ENCODE measurements at places on chromosomes 3 and 15. TPM values are rescaled to one million over a fixed set of nuclear protein-coding genes. Genes with fewer than 3 reads are reported as not detected.

DNA sequence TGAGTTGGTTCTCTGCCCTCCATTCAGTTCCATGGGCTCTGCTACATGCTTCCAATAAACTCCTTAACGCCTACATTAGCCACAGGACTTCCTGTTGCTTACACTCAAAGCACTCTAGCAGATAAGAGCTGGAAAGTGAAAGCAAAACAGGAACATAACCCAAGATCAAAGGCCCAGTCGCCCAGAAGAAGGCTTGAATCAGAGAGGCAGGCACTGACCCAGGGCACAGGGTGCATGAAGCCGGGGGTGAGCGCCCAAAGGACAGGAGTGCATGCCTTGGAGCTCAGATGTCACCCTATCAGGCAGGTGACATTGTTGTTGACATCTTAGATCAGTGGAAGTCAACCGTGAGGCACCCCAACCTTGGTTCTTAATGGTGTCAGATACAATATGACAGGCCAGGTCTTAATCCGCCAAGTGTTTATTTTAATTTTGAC lies 235.1 kb downstream of the UACA start:
- DNase-seq = peak; percentile 42

DNA sequence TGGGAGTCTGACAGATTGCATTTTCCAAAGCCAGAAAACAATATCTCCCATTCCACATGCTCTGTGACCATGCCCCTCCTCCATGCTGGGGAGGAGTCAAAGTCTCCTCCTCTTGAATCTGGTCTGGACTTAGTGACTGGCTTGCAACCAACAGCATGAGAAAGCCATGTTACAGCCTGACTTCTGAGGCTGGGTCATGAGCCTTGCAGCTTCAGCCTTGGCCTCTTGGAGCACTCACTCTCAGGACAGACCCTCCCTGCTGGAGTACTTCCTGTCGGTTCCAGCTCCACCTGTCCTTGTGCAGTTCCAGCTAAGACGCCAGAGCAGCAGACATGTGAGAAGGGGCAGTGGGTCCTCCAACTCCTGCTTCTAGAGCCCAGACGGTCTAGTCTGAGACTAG lies 49.7 kb upstream of the RBSN start:
- no peak for DNase-seq

GRCh38 chr15:43723151-43723550 lies 23.1 kb upstream of the PDIA3 start:
- DNase-seq = no peak

- peak; percentile 15 for DNase-seq
Measured at GRCh38 chr3:123642182-123642956, 57.5 kb upstream of the HACD2 start.

GRCh38 chr3:146187334-146187950 lies 26.5 kb upstream of the PLOD2 start:
- DNase-seq = no peak

DNA sequence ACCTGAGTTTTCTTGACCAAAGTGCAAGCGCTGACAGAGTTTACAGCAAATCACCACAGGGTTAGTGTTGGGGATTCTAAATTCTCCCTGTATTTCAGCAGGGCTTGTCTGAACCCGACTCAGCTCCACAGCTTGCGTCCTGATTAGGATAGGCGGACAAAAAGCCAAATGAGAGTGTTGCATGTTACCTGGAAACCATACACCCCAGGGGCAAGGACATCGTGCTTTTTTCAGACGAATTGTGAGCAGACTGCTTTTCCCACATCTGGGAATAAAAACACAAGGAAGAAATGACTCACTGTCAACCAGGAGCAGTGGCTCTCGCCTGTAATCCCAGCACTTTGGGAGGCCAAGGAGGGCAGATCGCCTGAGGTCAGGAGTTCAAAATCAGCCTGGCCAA lies 3.0 kb downstream of the DZIP1L start:
- no peak for DNase-seq

DNA sequence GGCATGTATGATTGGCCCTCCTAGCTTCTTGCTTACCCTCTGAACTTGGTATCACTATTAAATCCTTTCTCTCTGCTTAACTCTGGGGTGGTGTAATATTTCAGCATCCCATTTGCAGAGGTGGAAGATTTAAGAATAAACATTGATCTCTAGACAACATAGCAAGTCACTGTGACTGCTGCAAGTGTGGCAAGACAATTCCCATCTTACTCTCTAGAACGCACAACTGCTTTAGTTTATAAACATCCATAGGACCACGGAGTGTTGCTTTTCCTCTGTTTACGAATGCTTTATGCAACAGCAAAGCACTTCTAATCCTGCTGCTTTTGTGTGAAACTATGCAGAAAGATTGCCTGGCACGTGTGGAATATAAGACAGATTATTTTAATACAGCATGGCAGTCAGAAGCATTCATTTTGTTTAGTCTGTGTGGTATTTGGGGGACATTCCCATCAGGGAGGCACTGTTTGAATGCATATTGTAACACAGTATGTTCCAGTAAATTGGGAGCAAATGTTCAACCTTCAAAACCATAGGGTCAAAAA lies 338.9 kb upstream of the TMCO5A start:
- no peak for DNase-seq

DNA sequence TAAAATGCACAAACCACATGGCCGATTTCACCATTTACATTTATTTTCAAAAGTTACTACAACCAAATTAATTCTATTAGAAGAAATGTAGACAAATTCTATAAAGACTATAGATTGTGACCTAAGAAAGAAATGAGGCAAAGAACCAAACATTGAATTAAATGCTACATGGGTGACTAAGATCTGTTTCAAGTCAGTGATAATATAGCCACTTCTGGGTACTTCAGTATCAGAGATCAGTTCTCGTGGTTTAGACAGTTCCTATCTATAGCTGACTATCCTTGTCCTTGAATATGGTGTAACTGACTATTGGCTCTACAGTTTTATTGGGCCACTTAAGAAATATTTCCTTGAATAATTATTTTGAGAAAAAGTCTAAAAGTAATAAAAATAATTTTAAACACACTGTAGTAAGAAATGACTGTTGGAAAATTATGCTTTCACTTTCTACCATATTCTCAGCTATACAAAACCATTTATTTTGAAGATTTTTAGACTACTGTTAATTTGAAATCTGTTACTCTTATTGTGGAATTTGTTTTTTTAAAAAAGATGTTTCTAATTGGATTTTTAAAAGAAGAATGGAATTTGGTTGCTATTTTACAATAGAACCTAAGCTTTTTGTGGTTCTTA lies 14.1 kb downstream of the KCNMB3 start:
- DNase-seq = no peak

DNA sequence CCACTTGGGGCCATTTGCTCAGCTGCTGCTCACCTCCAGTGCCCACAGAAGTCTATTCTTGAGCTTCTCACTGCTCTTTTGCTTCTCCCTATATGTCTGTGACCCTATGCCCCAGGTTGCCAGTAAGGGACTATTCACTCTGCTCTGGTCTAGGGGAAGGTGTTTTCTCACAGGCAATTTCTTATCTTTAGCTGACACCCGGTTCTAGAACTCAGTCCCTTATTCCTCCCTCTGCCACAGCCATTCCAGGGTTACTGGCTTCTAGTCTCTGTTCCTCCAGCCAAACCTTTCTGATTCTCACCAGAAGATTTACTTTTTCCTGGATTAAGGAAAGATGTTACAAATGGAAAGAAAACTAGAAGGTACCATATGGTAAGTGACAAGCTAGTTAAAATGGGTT lies 574.0 kb downstream of the NTRK3 start:
- no peak for DNase-seq

DNA sequence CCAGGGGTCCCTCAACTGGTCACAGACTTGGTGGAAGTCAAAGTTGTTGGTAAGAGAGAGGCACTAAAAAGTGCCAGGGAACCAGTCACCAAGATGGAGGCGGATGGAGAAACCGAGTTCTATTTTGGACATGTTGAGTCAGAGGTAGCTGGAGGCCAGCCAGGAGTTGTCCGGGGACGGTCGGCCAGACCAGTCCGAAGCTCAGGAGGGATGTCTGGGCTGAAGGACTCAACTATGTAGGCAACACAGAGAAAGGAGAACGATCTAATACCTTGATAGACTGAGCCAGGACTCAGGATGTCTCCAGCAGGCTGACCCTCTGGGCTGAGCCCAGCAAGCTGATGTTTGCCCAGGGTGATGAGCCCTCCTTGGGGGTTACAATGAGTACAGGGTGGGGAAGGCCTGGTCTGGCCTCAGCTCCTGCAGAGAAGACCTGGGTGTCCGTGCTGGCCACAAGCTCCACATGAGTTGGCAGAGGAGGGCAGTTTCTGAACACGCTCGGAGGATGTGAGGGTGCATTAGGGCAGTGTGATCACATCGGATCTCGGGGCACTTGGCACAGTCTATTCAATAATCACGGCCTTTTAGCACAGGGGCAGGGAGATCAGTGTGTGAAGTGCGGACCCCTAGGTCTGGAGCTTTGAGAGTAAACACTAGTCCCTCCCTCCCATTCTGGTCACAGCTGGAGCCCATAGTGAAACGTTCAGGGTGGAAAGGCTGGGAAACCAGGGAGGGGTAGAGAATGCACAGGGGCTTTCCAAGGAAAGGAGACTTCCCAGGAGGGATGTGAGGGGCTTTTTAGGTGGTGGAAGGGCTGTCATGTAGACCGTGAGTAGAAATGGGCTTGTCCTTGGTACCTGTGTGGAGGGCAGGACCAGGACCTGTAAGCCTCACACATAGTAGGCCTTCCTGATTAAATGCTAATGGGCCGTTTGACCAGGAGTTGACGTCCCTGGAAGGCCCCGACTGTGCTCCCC lies 111.9 kb downstream of the ETFA start:
- DNase-seq = no peak

GRCh38 chr15:48717458-48717857 lies 71.9 kb upstream of the FBN1 start:
- DNase-seq = no peak

GRCh38 chr3:162236949-162237348 lies 740.3 kb downstream of the OTOL1 start:
- no peak for DNase-seq

- DNase-seq = no peak
Measured at GRCh38 chr3:144032531-144033239, 61.1 kb downstream of the DIPK2A start.

DNA sequence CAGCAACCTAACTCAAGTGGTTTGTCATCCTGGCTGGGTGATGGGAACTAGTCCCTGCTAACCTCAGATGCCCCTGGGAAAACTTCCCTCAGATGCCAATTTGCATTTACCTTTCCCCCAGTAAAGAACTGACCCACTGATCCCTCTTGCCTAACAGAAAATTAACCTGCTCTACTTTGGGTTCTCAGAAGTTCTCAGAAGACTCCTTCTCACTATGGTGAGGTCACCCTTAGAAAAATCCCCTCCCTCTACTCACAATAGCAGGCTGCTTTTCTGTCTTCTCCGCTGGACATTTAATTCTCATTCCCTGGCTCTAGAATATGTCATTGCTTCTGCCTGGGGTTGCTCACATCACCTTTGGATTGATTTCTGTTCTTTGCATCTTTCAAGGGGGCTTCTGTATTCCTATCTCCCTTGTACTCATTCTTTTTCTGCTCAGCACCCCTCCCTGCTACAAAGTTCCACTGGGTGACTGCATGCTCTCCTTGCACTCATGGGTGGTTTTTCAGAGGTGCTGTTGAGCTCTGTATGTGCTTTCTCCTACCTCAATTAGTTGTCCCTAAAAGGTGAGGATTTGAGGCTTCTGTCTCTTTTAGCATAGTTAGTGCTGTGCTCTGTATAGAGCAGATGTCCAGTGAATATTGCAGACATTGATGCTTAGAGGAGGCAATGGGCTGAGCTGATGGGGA lies 869 bp downstream of the PLA1A start:
- no peak for DNase-seq

DNA sequence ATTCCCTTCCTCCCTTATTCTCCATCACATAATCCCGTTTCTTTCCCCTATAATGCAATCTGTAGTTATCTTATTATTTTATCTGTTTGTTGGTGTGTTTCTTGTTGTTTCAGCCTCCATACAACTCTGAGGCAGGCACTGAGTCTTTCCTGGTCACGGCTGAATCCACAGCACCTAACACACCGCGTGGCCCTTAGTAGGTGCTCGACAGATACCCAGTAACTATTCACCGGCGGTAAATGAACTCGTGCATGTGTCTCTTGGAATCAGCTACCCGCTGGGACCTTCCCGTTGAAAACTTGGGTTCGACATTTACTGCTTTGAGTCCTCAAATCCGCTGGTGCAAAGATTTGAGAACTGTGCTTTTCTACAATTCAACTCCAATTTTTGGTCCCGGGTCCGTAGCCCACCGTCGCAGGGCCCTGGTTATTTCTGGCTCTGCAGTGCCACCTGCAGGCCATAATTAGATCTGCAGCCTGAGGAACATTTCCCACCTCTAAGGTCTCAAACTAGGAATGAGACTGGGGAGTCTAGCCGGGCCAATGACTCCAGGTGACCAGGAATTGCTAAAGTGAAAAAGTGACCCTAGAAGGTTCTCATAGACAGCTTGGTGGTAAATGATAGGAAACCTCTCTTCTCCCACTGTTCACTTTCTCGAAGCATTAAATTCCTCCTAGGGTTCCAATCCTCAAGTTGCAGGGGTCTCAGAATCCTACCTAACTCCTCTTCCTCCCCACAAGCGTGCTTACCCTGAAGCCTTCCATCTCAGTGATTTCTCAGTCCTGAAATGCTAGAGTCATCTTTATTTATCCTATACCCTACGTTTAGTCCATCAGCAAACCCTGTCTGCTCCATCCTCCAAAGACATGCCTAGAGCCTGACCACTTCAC lies 40.0 kb upstream of the TRH start:
- no peak for DNase-seq

DNA sequence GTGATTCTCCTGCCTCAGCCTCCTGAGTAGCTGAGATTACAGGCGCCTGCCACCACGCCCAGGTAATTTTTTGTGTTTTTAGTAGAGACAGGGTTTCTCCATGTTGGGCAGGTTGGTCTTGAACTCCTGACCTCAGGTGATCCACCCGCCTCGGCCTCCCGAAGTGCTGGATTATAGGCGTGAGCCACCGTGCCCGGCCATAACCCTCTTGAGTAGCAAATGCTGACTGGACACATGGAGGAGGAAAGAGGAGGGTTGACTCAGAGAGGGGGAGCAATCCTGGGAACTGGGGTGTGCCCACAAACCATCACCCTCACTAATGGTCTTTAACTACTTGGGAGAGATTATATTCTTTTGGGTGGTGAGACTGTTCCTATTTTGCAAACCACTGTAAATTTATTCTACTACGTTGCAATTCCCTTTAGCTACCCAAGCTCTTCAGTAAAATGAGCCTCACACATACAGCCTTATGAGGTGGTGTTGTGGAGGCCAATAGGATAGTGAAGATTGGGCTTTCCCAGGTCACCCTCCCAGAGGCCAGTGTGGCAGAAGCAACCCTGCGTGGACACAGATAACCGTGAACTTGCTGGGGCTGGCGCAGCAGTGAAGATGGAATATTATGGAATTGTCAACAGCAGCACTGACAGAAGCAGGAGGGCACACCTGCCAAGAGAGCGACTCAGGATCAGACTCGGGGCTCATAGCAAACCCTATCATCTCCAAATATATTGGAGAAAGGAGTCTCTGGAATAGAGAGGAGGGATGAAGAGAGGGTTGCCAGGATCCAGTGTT lies 37.4 kb downstream of the TLNRD1 start:
- DNase-seq = no peak

GRCh38 chr3:62876064-62876463 lies 848 bp upstream of the CADPS start:
- DNase-seq = no peak

The CAV3 gene
- total RNA-seq = not detected

The CD200R1 gene
- 11.9 TPM for total RNA-seq

The CLDN1 gene
- total RNA-seq = 0.28 TPM

The PLSCR2 gene
- total RNA-seq = not detected

The TPRG1 gene
- total RNA-seq = 5.6 TPM

The LRRIQ4 gene
- not detected for total RNA-seq

The TMEM40 gene
- total RNA-seq = not detected

The TMEM108 gene
- not detected for total RNA-seq

The IL20RB gene
- 2.2 TPM for total RNA-seq
